Effector memory CD4-positive, alpha-beta T cell (primary cell): ENCODE measurements at places on chromosomes 16 and 17.

- no peak for DNase-seq
These were observed 65.3 kb downstream of the FOXL1 start for GRCh38 chr16:86643671-86644070.

DNA sequence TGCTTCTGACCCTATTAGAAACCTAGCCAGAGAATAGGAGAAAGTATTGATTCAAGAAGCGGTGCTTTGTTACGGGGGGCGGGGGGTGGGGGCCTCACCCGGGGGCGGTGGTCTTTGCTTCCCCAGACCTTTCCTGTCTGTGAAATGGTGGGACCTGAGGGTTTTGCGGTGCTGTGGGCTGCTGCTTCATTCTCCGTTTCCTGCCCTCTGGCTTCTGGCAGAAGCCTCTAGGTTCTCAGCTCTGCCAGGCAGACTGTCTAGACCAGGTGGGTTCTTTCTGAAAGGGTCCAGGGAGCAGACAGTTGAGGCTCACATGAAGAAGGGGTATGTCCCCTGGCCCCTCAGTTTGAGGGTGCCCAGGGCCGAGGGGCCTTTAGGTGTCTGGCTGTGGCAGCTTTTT lies 14.0 kb downstream of the GSE1 start:
- no peak for DNase-seq

- no peak for DNase-seq
These were observed 11.7 kb downstream of the ZFHX3 start for GRCh38 chr16:73036074-73036826.

GRCh38 chr16:19366391-19366790 lies 51.3 kb upstream of the TMC5 start:
- no peak for DNase-seq

- DNase-seq: no peak
These were observed 29.6 kb upstream of the PVALEF start for GRCh38 chr17:81135505-81136278.

GRCh38 chr17:79033046-79033616 lies 9.2 kb downstream of the C1QTNF1 start:
- DNase-seq: no peak

DNA sequence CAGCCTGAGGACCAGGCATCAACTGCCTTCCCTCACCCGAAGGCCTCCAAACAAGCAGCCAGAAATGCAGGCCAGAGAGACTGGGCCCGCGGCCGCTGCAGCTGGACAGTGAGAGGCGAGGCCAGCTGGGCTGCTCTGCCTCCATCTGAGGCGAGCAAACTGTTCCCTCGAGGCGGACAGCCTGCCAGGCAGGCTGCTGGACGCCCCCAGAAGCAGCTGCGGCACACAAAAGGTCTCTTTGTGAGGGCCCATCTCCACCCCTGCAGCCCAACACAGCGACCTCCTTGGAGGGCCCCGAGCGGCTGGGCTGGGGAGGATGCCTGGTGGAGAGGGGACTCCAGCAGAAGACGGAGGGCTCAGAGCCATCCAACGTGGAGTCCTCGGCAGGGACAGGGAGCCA lies 4.7 kb downstream of the CORO7 start:
- no peak for DNase-seq

- peak; percentile 21 for DNase-seq
These were observed 23.3 kb downstream of the TBCD start for GRCh38 chr17:82775001-82775823.

DNA sequence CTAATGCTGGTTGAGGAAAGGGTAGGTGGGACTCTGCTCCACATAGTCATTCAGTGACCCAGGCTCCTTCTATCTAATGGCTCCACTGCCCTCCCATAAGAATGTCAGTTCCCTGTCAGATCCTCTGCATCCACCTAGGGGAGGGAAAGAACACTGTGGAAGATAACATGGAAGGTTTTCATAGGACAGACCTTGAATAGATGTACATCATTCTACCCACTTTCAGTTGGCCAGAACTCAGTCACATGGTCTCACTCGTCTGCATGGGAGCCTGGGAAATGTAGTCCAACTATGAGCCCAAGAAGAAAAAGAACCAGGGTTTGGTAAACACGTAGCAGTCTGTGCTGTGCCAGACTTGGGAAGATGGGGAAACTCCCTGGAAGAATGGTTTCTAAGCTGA lies 27.1 kb upstream of the SCNN1B start:
- no peak for DNase-seq

DNA sequence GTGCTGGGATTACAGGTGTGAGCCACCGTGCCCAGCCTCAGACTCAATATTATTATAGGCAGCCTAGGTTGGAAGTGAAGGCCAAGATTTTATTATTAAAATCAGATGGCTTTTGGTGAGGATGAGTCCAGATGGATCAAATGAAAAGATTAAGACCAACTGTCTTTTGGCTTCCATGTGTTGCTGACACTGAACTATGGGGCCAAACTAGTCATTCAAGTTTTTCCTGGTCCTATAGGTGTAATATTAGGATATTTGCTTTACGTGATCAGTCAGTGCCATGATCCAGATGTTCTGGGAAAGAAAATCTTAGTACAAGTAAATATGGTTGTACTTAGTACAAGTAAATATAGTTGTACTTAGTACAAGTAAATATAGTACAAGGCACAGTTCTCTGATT lies 140.6 kb downstream of the MAP2K6 start:
- no peak for DNase-seq

GRCh38 chr16:66656547-66656946 lies 40.0 kb downstream of the CMTM4 start:
- no peak for DNase-seq

GRCh38 chr17:62134397-62134796 lies 69.3 kb upstream of the MED13 start:
- DNase-seq: no peak

DNA sequence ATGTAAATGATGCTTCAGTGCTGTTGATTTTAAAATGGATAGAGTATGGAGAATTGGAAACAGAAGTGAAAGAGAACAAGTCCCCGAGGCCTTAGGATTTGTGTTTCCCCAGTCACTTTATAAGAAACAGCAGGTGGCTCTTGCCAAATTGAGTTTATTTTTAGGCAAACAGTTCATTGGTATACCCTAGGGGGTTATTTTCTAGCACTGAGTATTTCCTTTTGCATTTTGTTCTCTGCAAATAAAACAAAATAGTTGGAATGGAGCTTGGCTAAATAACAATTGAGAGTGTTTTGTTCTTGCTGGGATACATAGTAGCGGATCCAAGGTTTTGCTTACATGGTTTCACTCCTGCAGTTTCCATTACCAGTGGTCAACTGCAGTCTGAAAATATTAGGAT lies 591.1 kb upstream of the C16orf82 start:
- DNase-seq: no peak

DNA sequence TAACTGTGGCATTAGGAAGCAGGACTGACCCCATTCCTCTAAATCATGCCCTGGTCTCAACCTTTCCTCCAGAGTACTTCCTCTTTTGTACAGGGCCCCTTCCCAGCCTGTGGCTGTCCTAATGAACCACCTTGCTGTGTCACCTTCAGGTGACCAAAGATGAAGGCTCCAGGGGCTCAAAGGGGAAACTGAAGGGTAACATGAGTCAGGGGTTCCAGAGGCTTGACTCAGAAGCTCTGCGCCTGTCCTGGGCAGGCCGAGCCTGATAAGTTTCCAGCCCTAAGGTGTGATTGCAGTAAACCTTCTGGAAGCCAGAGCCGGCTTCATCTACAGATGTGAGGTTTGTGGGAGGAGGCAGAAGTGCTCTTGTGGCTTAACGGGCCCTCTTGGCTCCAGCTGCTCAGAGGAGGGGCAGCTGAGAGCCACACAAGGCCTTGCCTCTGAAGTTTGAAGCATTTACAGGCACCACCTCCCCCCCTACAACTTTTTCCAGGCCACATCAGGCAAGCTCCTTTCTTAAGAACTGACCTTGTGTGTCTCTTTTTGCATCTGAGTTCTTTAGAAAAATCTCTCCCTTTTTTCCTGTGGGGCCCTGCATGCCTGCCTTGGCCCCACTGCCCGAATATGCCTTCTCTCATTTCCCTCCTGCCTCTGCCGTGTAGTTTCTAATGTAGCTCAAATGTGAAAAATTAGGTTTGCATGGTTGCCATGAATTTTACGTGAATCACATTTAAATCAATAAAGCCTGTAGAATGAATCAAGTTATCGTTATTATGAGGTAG lies 149.9 kb downstream of the CLEC16A start:
- DNase-seq: no peak

DNA sequence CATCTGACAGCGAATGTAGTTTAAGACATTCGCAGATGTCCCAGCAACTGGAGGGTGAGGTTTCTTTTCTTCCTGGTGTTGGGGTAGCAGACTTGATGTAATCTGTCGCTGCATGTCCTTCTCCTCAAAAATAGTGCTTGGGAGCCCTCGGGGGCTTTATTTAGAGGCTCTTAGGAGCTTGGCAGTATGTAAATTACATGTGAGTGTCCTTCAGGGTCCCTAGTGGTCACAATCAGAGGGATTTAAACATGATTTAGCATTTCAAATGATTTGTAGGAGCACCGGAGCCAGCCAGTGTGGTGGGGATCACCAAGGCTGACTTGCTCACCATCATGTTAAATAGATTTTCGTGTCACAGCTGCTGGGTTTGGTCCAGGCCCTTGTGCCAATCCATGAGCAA lies 8.8 kb upstream of the SALL1 start:
- no peak for DNase-seq

DNA sequence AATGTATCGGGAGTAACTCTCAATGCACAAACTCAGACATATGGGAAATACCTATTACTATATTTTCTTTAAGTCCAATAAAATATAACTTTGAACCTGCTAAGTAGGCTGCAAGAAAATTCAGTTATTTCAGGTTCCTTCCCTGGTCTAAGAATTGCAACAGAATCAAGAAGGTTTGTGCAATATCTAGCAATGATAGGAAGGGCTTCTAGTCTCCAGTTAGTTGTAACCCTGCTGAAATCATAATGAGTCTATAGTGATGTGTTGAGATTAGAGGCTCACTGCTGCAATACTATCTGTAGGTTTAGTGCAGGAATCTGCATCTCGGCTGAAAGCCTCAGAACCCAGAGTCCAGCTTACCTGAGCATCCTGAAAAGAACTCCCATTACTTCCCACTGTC lies 110.5 kb downstream of the PMP22 start:
- no peak for DNase-seq

GRCh38 chr16:80085606-80086005 lies 455.2 kb upstream of the DYNLRB2 start:
- no peak for DNase-seq

DNA sequence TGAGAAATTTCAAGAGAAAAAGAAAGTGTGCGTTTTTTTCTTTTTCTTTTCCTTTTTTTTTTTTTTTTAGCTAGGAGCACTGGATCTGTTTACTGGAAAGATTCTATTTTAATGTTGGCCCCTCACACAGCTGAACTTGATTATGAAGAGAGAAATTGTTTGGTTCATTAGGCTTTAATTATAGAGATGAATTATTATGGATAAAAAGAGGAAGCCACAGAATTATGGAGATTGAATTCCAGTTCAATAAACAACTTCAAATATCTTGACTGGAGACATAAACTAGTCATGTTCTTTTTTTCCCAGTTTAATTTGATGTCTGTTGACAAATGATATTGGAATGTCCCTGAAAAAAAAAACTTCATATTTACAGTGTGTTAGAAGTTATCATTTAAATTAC lies 152.0 kb upstream of the HS3ST3A1 start:
- DNase-seq: no peak

DNA sequence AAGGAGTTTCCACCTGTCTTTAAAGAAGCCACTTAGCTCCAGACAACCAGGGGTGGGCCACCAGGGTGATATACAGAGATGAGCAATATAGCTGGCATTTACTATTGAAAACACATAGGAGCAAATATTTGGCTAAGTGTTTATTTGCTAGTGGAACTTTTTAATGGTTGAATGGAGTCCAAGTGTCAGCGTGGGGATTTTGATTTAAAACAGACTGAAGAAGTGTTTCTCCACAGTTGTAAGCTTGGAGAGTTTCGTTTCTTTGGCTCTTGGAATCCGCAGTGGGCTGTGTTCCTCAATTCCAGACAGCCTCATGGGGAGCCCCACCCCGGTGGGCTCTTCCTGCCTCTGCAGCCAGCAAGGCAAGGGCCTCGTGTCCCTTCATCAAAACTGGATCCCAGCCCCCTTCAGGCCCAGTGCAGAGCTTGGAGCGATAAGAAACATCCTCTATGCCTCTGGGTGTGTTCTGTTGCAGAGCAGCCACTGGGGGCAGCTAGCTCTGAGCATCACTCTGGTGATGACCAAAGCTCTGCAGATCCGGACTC lies 36.1 kb downstream of the NOG start:
- DNase-seq: no peak

DNA sequence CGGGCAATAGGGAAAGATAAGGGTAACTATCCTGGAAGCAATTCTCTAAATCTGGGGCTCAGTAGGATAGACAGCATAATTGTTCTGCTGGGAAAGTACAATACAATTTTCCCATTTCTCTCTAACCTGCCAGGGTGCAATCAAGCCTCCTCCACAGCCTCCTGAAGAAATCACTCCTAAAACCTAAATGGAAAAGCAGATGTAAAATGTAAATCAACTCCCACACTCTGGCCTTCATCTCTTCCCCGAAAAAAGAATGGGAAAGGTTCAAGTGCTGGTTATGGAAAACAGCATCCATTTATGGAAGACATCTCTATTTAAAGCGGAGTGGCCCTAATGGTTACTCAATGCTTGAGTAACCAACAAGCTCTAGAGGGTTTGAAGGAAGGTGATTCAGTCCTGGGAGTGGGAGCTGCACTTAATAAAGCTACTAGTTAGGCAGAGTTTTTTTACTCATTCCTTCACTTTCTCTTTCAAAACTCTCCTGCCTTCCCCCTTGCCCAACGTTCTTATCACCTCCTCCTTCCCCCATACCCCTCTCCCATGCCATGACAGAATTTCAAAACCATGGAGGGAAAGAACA lies 5.1 kb downstream of the MMD start:
- DNase-seq: no peak

DNA sequence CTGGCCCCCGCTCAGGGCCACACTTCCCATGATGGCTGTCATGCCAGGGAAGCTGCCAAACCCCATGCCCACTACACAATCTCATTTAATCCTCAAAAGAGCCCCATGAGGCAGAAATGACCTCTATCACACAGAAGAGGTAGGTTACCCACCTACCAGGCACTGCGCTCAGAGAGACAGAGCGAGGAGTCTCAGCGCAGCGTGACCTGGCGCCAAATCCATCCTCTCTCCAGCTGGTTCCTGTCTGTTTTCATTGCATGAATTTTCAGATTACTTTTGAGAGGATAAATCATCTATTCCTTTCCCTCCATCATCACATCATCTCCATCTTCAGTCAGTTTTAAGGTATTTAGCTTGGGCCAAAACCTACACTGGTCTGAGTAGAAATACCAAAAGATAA lies 101.5 kb upstream of the DNAH17 start:
- DNase-seq: no peak

GRCh38 chr17:42509409-42509808 lies 26.6 kb upstream of the NAGLU start:
- no peak for DNase-seq

- DNase-seq: no peak
These were observed 1.6 kb downstream of the PPY start for GRCh38 chr17:43940630-43941029.

DNA sequence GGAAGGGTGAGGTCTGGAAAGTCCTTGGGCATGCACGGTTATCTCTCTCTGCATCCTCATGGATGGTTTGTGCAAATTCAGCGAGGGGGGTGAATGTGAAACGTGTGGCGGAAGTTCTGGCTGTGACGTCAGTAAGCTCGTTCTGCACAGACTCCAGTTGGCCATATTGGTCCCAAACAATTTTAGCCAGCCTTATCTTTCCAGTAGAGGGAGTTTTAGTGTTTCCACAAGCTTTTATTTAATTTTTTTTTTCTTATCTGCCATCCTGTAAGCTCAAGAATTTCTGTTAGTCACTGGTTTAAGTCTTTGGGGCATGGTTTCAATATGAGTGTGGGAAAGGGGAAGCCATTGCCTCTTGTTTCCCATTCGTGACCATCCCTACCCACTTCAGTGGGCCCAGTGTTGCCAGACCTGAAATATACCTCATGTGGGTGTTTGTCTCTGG lies 39.0 kb downstream of the HLF start:
- no peak for DNase-seq
